AG08395 (cell line): ENCODE measurements at places on chromosomes 11 and 22.
A peak's percentile ranks its signal among the peaks of the same experiment; 100 is the strongest.

- DNase-seq = no peak
These were observed 30.4 kb downstream of the KCNJ4 start for GRCh38 chr22:38424525-38425080.

DNA sequence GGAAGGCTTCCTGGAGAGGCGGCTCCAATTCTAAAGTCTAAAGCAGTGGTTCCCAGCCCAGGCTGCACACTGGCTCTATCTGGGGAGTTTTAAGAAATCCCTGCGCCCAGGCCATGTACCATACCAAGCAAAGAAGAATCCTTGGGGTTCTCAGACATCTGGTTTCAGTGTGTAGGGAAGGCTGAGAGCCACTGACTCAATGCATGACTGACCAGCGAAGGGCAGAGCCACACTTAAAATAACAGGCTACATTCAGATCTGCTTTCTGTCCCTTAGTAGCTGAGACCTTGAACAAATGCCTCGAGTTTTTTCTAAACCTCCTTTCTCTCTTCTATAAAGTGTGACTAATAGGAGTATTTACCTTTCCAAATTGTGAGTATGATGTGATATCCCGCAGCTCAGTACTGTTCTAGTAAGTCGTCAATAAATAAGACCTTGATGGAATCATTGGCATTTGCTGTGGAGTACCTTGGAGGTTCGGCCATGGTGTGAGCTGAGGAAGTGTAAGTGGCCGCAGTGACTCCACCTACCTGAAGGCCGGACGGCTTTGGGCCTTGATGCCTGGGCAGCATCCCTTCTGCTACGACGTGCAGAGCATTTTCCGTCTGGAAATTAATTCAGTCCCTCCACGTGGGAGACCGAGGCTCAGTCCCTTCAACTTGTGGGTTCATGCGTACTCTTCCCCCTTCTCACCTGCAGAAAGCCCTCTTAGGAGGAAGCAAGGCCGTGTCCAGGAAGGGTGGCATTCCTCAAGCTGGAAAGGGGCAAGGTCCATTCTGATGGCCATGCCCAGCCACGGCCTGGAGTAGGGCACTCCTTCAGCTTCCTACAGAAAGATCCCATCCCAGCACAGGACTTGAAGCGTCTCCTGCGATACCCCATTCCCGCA lies 25.1 kb downstream of the GLB1L2 start:
- no peak for DNase-seq

DNA sequence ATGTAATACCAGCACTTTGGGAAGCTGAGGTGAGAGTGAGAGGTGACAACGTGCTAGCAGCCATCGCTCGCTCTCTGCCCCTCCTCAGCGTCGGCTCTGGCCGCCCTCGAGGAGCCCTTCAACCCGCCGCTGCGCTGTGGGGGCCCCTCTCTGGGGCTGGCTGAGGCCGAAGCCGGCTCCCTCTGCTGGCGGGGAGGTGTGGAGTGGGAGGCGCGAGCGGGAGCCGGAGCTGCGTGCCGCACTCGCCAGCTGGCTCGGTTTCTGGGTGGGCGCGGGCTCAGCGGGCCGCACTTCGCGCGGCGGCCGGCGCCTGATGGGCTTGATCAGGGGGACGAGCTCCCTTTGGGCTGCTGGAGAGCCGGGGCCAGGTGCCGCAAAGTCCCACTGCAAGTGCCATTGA lies 98.9 kb upstream of the UBASH3B start:
- no peak for DNase-seq

- DNase-seq = no peak
These were observed 38.4 kb upstream of the THY1 start for GRCh38 chr11:119461229-119461963.

DNA sequence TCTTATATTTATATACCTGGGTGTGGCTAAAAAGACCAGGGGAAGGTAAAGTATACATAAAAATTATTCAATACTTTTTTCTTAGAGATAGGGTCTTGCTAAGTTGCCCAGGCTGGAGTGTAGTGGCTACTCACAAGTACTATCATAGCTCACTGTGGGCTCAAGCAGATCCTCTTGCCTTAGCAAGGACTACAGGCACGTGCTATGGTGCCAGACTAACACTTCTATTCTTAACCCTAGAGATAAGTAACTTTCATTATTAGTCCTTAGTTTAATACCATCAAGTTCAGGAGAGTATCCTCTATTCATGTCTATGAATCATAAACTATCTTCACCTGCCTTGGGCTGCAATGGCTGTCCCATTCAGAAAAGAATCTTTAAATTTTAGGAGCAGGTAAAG lies 11.9 kb downstream of the FCHSD2 start:
- DNase-seq = no peak

GRCh38 chr22:21612858-21613257 lies 17.0 kb downstream of the YDJC start:
- DNase-seq = no peak

DNA sequence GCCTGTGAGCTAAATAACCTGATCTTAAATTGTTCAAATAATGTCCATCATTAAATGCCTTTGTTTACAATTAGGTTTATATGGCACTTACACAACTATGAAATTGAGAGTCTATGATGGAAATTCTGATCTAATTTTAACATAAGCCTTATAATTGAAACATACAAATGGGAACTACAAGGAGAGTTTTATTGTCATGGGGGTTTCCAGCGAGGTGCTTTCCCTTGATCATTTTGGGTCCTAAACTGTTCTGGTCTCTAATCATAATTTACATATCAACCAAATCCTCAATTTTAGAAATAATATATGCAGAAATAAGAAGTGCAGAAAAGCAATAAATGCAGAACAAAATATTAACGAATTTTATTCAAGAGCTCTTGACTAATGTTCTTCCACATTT lies 44.9 kb downstream of the RRAS2 start:
- DNase-seq = no peak

DNA sequence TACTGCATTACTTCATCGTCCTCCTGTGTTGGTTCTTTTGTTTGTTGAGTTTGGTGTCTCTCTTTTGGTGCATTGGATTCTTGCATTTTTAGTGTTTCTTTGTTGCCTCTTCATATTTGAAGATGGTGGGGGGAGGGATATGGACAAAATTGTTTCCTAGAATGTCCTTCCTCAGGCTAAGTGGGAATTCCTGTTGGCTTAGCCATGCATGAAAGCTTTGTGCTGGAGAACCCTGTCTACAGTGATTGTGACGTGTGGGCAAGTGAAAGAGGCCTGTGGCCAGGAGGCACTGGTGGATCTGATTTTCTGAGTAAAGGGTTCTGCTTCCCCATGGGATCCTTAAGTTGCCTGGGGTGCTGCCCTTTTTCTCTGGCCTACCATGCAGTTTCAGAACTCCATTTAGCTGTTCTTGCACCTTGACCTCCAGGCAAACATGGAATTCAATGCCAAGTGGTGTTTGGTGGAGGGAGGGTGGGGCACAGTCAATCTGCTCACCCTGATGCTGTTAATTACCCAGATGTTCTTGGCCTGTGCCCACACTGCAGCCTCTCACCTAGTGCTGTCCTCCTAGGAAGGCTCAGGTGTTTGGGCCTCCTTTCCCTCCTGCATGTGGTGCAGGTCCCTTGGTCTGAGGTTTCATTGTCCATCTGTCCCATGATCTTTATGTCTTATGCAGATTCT lies 46.3 kb upstream of the SLC22A12 start:
- DNase-seq = no peak

DNA sequence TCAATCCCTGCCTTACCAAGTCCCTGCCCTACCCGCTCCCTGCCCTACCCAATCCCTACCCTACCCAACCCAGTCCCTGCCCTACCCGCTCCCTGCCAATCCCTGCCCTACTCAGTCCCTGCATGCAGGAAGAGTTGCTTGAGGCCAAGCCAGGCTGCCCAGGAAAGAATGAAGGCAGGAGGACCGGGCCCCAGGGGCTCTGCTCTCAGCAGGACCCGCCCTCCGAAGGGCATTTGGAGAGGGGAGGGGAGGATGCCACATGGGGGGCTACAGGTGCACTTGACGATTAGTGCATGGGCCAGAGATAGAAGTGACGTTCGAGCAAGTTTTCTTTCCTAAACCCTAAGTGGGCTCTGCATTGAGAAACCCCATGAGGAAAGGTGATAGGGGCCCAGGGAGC lies 581.2 kb downstream of the TBC1D22A start:
- DNase-seq = no peak

DNA sequence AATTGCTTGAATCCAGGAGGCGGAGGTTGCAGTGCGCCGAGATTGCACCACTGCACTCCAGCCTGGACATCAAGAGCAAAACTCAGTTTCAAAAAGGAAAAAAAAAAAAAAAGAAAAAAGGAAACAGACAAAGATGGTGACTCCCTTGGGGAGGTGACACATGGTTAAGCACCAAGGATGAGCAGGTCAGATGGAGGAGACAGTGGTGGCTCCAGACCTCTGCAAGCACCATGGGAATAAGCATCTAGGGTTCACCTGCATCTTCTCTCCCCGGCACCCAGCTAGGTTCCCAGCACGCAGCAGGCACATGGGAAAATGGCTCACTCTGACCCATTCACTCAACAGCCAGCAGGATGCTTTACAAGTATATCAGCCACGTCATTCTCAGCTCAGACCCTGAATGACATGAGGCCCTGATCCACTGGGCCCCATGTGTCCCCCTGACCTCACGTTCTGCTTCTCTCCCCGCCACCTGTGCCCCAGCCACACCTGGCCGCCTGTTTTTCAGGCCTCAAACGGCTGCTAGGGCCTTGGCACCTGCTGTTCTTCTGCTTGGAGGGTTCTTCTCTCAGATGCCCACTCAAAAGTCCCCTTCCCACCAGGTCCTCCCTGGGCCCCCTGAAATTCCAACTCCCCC lies 24.2 kb downstream of the A4GALT start:
- DNase-seq = no peak

DNA sequence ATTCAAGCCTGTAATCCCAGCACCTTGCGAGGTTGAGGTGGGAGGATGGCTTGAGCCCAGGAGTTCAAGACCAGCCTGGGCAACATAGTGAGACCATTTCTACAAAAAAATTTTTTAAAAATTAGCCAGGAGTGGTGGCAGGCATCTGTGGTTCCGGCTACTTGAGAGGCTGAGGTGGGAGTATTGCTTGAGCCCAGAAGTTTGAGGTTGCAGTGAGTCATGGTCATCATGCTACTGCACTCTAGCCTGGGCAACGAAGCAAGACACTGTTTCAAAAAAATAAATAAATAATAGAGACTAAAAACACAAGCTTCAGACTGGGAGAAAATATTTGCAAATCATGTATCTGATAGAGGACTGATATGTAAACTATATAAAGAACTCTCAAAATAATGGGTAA lies 33.2 kb downstream of the BTBD10 start:
- no peak for DNase-seq

GRCh38 chr11:92594251-92594650 lies 369.6 kb downstream of the FAT3 start:
- no peak for DNase-seq

- DNase-seq = no peak
These were observed 1.1 kb upstream of the CECR2 start for GRCh38 chr22:17368144-17368543.

GRCh38 chr22:37169406-37169805 lies 18.6 kb downstream of the C1QTNF6 start:
- no peak for DNase-seq

- DNase-seq = peak; percentile 50
These were observed 839 bp downstream of the CEP164 start for GRCh38 chr11:117328375-117329010.

DNA sequence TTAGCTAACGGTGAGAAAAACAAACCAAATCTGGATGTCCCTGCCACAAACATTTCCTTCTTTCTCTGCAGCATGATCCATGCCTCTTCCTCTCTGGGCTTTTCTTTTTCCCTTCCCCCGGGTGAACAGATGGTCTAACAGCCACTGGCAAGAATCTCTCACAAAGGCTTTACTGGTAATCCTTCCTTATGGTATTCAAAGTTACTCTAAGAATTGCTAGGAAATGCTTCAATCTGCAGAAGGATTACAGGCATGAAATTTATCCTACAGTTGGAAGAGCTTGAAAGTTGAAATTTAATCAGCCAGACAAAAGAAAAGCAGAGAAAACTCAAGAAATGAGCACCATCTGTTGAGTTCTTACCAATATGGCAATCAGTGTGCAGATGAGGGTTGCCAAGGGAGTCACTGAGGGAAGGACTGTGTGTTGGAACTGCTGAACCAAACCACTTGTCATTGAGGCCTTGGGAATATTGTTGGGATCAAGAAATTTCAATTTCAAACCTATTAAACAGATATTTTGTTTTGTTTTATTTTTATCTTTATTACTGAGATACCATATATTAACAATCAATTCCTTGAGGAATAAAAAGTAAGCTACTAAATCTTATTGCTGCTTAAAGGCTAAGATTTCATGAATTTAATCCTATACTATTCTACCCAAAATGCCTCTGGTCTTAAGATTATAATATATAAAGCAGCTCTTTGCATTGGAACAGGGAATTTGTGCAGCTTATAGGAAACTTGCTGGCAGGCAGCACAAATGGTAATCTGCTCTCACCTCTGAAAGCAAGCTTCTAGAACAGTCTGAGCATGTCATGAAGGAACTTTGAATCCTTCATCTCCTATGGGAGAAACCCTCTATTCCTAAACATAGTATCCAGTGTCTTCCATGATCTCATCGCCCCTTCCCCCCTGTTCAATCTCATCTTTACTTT lies 29.7 kb upstream of the NDUFC2 start:
- no peak for DNase-seq

DNA sequence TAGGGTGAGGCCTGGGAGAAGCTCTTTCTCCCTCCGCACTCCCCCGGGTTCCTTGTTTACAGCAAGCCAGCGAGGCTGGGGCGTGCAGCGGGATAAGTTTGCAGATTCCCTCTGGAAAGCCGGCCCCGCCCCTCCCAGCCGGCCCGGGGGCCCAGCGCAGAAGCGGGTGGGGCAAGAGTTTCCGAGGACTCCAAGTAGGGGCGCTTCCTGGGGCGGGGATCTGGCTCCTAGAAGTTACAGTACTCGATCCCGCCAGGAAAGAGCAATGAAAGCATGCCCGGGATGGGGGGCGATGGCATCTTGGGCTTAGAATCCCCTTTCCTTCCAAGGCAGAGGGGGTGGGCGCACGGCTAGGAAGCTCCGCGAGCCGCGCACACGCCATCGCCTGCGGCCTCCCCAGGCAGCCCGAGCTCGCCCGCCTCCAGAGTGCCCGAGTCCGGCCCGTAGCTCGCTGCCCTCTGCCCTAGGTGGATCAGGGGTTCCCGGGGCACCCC lies 385 bp downstream of the TST start:
- peak; percentile 47 for DNase-seq

DNA sequence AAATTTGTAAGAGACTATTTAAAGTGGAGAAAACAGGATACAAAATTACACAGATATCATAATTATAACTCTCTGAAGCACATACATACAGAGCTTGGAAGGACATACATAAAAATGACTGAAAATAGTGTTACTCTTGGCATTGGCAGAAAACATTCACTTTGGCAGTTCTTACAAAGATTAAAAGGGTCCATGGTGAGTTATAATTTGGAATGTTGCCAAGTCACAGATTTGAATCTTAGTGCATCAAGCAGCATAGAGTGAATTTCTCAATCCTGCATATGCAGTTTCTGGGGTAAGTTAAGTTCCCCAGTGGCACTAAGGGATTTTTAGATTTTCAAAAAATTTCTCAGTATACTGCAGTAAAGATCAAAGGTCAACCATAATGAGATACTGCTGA lies 115.9 kb downstream of the CCDC81 start:
- DNase-seq = no peak
